ENCODE measurements at places on chromosomes 2 and 18. TPM values are rescaled to one million over a fixed set of nuclear protein-coding genes. Genes with fewer than 3 reads are reported as not detected.

GRCh38 chr2:8550481-8550880, 131.4 kb upstream of the ID2 start:
- no peak overlapping the region for H3K4me3 ChIP-seq
- no peak overlapping the region for H3K27ac ChIP-seq
- H3K4me1 ChIP-seq = peaks cover 13% of the 10 kb centered on the region
- peaks cover 7% of the 10 kb centered on the region for H3K36me3 ChIP-seq

DNA sequence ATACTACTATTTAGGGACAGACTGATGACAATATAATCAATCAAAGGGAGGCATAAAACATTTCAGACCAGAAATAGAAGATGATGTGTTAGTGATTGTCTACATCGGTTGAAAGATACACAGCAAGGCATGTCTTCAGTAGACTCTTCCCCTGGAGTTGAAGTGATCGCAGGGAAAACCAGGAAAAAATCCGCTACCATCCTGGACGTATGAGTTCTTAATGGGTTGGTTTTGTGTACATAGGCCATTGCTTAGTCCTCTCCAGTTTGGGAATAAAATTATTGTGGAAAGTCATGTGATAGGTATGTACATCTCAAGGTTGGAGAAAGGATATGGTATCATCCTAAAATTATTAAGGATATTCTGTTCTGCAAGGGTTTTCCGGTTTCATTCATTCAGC, 4.3 kb downstream of the APCDD1 start:
- peaks cover 10% of the 10 kb centered on the region for H3K27me3 ChIP-seq
- peaks cover 11% of the 10 kb centered on the region for H3K4me1 ChIP-seq
- H3K36me3 ChIP-seq = no peaks in the 10 kb centered on the region

GRCh38 chr2:190504912-190505311, 29.6 kb downstream of the NEMP2 start:
- H3K27ac ChIP-seq = no peak overlapping the region
- no peak overlapping the region for H3K4me3 ChIP-seq
- DNase-seq = no peak

GRCh38 chr2:15367205-15367604, 193.9 kb downstream of the NBAS start:
- DNase-seq = no peak
- H3K27me3 ChIP-seq = no peaks in the 10 kb centered on the region

- H3K4me3 ChIP-seq = no peak overlapping the region
- H3K4me1 ChIP-seq = no peaks in the 10 kb centered on the region
- H3K36me3 ChIP-seq = no peaks in the 10 kb centered on the region
- peaks cover 11% of the 10 kb centered on the region for H3K27me3 ChIP-seq
- DNase-seq = no peak
Observed at GRCh38 chr2:31066551-31066950, 71.7 kb downstream of the GALNT14 start.

- no peak overlapping the region for H3K27ac ChIP-seq
- H3K4me3 ChIP-seq = no peak overlapping the region
- no peak for DNase-seq
- peaks cover 12% of the 10 kb centered on the region for H3K4me1 ChIP-seq
Observed at GRCh38 chr2:60560734-60561644, 7.5 kb upstream of the BCL11A start.

- H3K27me3 ChIP-seq = no peaks in the 10 kb centered on the region
- H3K4me3 ChIP-seq = no peak overlapping the region
- peaks cover 27% of the 10 kb centered on the region for H3K4me1 ChIP-seq
- peaks cover 8% of the 10 kb centered on the region for H3K36me3 ChIP-seq
- H3K27ac ChIP-seq = peak overlapping the region; percentile 83
- DNase-seq = no peak
Observed at GRCh38 chr2:211237586-211238275, 681.3 kb downstream of the CPS1 start.

DNA sequence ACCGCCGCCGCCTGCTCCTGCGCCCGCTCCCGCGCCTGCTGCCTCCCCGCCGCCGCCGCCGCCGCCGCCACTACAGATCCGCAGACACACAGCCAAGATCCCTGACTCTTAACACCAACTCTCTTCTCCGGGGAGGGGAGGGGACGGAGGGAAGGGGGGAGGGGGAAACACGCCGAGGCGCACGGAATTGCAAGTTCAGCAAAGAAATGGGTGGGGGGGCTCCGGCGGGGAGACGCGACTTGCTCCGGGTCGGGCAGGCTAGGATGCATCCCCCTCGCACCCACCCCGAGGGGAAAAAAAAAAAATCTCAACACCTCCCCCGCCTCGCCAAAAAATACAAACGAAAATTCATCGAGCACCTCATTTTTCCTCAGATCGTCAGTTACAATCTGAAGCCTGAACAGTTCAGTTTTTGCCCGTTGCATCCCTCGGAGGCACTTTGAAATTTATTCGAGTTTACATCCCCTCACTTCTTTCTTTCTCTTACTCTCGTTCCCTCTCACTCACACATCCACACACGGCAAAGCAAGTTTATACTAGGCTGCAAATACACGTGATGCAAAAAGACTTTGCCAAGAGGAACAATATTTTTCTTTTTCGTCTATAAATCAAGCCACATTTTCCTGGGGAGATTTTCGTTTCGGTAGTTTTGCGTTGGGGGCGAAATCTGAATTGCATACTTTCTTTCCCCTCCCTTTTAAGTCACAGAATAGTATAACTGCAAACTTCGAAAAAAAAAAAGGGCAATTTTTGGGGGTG, at the start of gene TCF4:
Gene TCF4, minus strand, starts transcription at position 82 of the 759 bp plus-strand sequence. CDS start 1,076 bp downstream, outside the sequence.
- peaks cover 2% of the 10 kb centered on the region for H3K27me3 ChIP-seq
- peak; percentile 70 for DNase-seq
- peak within 1 kb of the TSS; percentile 96 for H3K27ac ChIP-seq

- DNase-seq = no peak
- no peaks in the 10 kb centered on the region for H3K36me3 ChIP-seq
- no peaks in the 10 kb centered on the region for H3K4me1 ChIP-seq
- no peak overlapping the region for H3K27ac ChIP-seq
Observed at GRCh38 chr2:229230911-229231310, 40.2 kb downstream of the PID1 start.

GRCh38 chr2:72824224-72824842, 1.5 kb downstream of the EXOC6B start:
- no peaks in the 10 kb centered on the region for H3K36me3 ChIP-seq
- H3K4me3 ChIP-seq = peak overlapping the region; percentile 100
- peaks cover 22% of the 10 kb centered on the region for H3K4me1 ChIP-seq
- no peak overlapping the region for H3K27ac ChIP-seq
- no peak for DNase-seq
- peaks cover 9% of the 10 kb centered on the region for H3K27me3 ChIP-seq

GRCh38 chr2:234348081-234348480, 148.8 kb downstream of the ARL4C start:
- no peaks in the 10 kb centered on the region for H3K27me3 ChIP-seq
- no peaks in the 10 kb centered on the region for H3K36me3 ChIP-seq
- H3K27ac ChIP-seq = no peak overlapping the region
- no peak overlapping the region for H3K4me3 ChIP-seq

- H3K27me3 ChIP-seq = peaks cover 10% of the 10 kb centered on the region
- no peak for DNase-seq
- no peak overlapping the region for H3K27ac ChIP-seq
Observed at GRCh38 chr18:11658989-11659388, 30.1 kb upstream of the GNAL start.

DNA sequence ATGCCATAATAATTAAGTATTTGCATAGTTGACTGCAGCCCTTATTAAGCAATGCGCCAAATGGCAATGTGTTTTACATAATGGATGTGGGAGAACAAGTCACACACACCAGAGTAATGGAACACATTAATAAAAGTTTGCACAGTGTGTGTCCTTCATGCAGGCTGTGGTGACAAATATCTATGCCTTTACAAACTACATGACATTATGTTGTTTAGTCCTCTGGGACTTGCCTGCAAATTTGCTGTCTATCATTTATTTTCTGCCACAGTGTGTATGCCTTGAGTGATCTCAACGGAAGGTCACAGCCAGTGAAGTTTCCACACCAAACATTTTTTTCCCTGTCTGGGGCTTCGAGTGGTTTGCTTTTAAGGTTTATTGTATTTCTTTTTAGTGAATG, 175.2 kb upstream of the TMEFF2 start:
- no peak overlapping the region for H3K4me3 ChIP-seq
- H3K27me3 ChIP-seq = no peaks in the 10 kb centered on the region
- no peaks in the 10 kb centered on the region for H3K36me3 ChIP-seq
- H3K4me1 ChIP-seq = no peaks in the 10 kb centered on the region

- no peak for DNase-seq
- H3K4me1 ChIP-seq = peaks cover 4% of the 10 kb centered on the region
Observed at GRCh38 chr18:57755473-57756067, 47.5 kb downstream of the ATP8B1 start.

- no peaks in the 10 kb centered on the region for H3K27me3 ChIP-seq
- peaks cover 4% of the 10 kb centered on the region for H3K36me3 ChIP-seq
- no peak for DNase-seq
- no peak overlapping the region for H3K4me3 ChIP-seq
- peaks cover 48% of the 10 kb centered on the region for H3K4me1 ChIP-seq
- H3K27ac ChIP-seq = no peak overlapping the region
Observed at GRCh38 chr2:69572641-69573040, 70.9 kb downstream of the AAK1 start.

- H3K36me3 ChIP-seq = no peaks in the 10 kb centered on the region
- peaks cover 2% of the 10 kb centered on the region for H3K27me3 ChIP-seq
- H3K4me1 ChIP-seq = no peaks in the 10 kb centered on the region
- no peak overlapping the region for H3K4me3 ChIP-seq
- no peak overlapping the region for H3K27ac ChIP-seq
Observed at GRCh38 chr18:57270156-57270555, 82.2 kb upstream of the ST8SIA3 start.

- DNase-seq = no peak
- H3K4me1 ChIP-seq = no peaks in the 10 kb centered on the region
- H3K4me3 ChIP-seq = no peak overlapping the region
Observed at GRCh38 chr2:238702276-238703052, 145.4 kb upstream of the TWIST2 start.

DNA sequence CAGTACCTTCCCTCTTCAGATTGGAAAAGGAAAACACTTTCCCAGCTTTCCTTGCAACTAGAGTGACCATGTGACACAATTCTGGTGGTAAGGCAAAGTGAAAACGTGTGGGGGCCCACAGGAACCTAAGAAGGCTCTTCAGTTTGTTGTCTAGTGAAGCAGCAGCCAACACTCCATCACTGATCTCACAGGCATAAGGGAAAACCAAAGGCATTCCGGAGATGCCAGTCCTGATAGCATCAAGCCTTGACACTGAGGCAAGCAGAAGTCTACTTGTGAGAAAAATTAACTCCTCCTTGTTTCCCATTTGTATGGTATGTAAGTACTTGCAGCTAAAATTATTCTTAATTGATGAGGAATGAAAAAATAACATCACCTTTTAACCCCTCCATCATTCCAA, 88.3 kb downstream of the ETAA1 start:
- DNase-seq = no peak
- no peak overlapping the region for H3K4me3 ChIP-seq
- H3K36me3 ChIP-seq = peaks cover 7% of the 10 kb centered on the region
- H3K27ac ChIP-seq = no peak overlapping the region

- no peaks in the 10 kb centered on the region for H3K4me1 ChIP-seq
- H3K27ac ChIP-seq = no peak overlapping the region
- no peaks in the 10 kb centered on the region for H3K27me3 ChIP-seq
Observed at GRCh38 chr2:210884227-210884626, 327.8 kb downstream of the CPS1 start.

GRCh38 chr2:106104332-106105062, 89.6 kb downstream of the UXS1 start:
- H3K36me3 ChIP-seq = peaks cover 14% of the 10 kb centered on the region
- peak; percentile 65 for DNase-seq
- no peak overlapping the region for H3K27ac ChIP-seq
- no peaks in the 10 kb centered on the region for H3K4me1 ChIP-seq

GRCh38 chr2:128263902-128264331, 54.8 kb downstream of the HS6ST1 start:
- H3K36me3 ChIP-seq = no peaks in the 10 kb centered on the region
- H3K4me3 ChIP-seq = no peak overlapping the region
- no peak overlapping the region for H3K27ac ChIP-seq
- no peaks in the 10 kb centered on the region for H3K4me1 ChIP-seq
- H3K27me3 ChIP-seq = peaks cover 13% of the 10 kb centered on the region

DNA sequence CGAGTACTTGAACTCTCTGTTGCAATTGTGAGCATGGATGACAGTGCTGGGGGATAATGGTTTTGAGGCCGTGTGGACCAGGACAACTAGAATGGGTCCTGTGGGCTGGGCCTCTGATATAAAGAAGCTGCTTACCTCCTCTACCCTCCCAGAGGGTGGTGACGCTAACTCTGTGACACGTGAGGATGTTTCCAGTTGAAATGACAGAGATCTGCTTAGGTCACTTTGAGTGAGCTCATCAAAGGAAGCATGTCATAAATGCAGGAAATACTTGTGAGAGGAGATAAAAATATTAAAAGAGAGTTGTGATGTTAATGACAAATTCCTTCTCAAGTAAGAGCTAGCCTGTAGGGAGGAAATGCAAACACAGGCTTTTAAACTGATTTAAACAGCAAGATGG, 16.4 kb downstream of the RMC1 start:
- peak overlapping the region; percentile 16 for H3K4me3 ChIP-seq
- peaks cover 32% of the 10 kb centered on the region for H3K36me3 ChIP-seq
- H3K4me1 ChIP-seq = peaks cover 11% of the 10 kb centered on the region
- H3K27me3 ChIP-seq = no peaks in the 10 kb centered on the region
- no peak for DNase-seq
- H3K27ac ChIP-seq = no peak overlapping the region

GRCh38 chr2:63735263-63735662, 106.4 kb upstream of the UGP2 start:
- H3K4me3 ChIP-seq = no peak overlapping the region
- no peak for DNase-seq
- no peak overlapping the region for H3K27ac ChIP-seq
- peaks cover 5% of the 10 kb centered on the region for H3K4me1 ChIP-seq
- H3K36me3 ChIP-seq = no peaks in the 10 kb centered on the region

DNA sequence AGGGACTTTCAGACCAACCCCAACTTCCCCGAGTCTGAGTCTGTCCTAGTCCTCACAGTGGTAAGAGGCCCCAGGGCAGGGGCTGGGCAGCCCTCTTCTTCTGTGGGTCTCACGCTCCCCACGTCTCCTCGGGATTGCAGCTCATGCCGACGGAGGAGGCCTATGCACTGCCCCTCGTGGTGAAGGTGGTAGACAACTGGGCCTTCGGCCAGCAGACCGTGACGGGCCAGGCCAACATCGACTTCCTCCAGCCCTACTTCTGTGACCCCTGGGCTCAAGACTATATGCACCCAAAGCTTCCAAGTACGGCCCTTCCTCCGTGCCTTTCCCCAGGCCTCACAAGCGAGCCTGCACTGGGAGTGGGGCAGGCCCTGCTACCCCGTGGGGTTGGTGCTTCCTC, 44.3 kb downstream of the LMAN2L start:
- peaks cover 3% of the 10 kb centered on the region for H3K27me3 ChIP-seq
- peaks cover 6% of the 10 kb centered on the region for H3K4me1 ChIP-seq
- no peak for DNase-seq
- peak overlapping the region; percentile 18 for H3K27ac ChIP-seq
- no peaks in the 10 kb centered on the region for H3K36me3 ChIP-seq

- peaks cover 28% of the 10 kb centered on the region for H3K4me1 ChIP-seq
- DNase-seq = no peak
- peaks cover 28% of the 10 kb centered on the region for H3K27me3 ChIP-seq
- H3K27ac ChIP-seq = no peak overlapping the region
- H3K36me3 ChIP-seq = peaks cover 9% of the 10 kb centered on the region
Observed at GRCh38 chr2:169366066-169366465, 3.7 kb upstream of the LRP2 start.

MSTN gene
- total RNA-seq = 0.13 TPM

CCDC178 gene
- total RNA-seq = 5.3 TPM

ABCG8 gene
- total RNA-seq = not detected

GKN1 gene
- total RNA-seq = not detected

GPR155 gene
- total RNA-seq = 1.7 TPM

VSNL1 gene
- total RNA-seq = 19.6 TPM

LINC00305 gene
- 16.4 TPM for total RNA-seq

PRSS56 gene
- total RNA-seq = not detected

SERPINB13 gene
- total RNA-seq = not detected

DTNA gene
- total RNA-seq = 17.9 TPM

CXCR4 gene
- total RNA-seq = 255 TPM

ATF2 gene
- 63.3 TPM for total RNA-seq

ADRA2B gene
- 0.46 TPM for total RNA-seq

UGT1A8 gene
- total RNA-seq = not detected
